ENCODE measurements at places on chromosomes 1 and 21.

DNA sequence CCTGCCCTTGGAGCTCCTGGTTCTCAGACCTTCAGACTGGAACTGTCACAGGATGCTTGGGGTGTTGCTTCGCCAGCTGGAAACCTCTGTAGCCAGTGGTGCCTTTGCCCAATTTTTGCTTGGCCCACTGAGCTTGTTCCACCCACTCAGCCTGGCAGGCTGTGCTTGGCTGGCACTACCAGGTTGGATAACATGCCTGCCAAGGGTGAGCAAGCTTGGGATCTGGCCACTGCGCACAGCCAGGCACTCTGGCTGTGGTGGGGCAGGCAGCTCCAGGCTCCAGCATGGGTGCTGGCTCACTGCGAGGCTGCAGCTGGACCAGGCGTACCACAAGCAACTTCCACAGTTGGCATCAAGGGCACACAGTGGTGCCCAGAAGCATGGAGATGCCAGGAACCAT lies 967.8 kb upstream of the NCAM2 start:
- no peak for DNase-seq

- no peak for DNase-seq
Observed at GRCh38 chr1:223714849-223715603, 2.7 kb downstream of the CAPN2 start.

GRCh38 chr1:181016563-181016962 lies 6.1 kb downstream of the STX6 start:
- DNase-seq = no peak

DNA sequence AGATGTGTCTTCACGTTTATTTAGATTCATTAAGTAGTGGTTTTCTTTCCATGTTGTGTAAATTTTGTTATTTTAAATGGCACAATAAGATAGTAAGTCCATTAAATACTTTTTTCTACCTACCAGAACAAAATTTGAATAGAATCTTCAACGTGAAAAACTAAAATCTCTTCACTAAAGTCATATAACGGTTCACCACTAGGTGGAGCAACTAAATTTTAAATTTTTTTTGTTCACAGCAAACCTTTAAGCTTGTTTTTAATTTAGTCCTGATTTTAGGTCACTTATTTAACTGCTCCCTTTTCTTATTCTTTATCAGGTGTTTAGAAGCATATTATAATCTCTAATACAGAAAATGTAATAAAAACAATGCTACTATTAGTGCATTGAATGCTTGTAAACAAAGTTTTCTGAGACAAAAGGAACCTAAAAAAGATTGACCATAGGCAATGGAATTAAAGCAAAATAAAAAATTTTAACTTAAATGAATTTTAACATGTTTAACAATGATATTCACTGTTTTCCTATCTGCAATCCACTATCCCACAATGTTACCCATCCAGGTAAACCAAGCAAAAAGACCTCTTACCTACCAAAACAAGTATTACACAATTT lies 28.3 kb upstream of the PKN2 start:
- DNase-seq = no peak

DNA sequence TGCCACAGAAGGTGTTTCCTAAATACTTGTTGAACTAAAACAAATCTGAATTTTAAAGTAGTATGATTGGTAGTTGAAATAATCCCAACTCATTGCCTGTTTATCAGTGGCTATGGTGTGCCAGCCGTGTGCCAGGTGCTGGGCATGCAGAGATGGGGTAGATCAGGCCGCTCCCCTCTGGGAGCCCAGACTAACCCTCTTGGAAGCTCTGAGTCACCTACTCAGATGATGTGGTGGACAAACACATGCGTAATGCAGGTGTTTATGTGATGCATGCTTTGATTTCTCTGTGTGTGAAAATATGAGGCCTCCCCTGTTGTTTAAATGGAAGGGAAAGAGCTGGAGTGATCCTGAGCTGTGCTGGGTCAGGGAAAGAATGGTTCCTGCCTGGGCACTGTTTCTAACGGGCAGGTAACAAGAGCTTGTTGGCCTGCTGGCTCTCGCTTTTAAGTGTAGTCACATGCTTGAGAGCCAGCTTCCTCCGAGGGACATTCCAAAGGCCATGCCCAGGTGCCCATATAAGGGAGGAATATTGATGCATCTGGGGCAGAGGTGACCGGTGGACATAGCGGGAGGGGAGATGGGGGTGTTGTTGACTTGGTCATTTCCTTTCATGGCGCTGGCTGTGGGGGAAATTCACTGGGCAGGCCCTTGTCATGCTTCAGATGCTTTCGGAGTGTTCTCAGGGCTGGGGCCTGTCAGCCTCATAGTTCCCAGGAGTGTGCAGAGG lies 10.2 kb downstream of the MFN2 start:
- DNase-seq = no peak

- DNase-seq = no peak
Observed at GRCh38 chr21:18350216-18350615, 53.4 kb downstream of the TMPRSS15 start.

- no peak for DNase-seq
Observed at GRCh38 chr1:198678901-198679329, 40.1 kb downstream of the PTPRC start.

- no peak for DNase-seq
Observed at GRCh38 chr1:185652348-185652747, 81.8 kb upstream of the HMCN1 start.

DNA sequence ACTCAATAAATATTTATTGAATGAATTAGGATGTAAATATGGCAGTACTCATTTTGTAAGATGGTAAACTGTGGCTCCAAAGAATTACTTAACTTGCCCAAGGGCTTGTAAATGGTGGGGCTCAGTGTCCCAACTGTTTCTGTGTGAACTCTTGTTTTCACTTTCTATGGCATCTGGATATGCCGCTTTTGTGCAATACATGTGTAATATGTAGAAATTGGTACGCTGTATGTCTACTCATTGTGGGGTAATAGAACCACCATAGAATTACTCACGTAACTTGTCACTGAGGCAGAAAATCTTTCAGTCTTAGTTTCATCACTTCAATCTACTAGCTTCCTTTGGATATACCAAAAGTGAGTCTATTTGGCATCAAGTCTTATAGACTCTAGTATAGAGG lies 977 bp downstream of the PRPF3 start:
- DNase-seq = no peak

All from hypothalamus (tissue), 51 donors.